Activated T-helper 2 cell treated with anti-CD3 and anti-CD28 coated beads, Interferon-gamma antibody, Interleukin-2, Interleukin-4, amounts not matched to agents 10 μg/mL and 5 μg/mL and 100 μg/mL, durations not matched to agents 14 hours and 24 hours and 36 hours (primary cell): ENCODE measurements at places on chromosomes 2 and 18. TPM values are rescaled to one million over a fixed set of nuclear protein-coding genes. Genes with fewer than 3 reads are reported as not detected.
A peak's percentile ranks its signal among the peaks of the same experiment; 100 is the strongest.

DNA sequence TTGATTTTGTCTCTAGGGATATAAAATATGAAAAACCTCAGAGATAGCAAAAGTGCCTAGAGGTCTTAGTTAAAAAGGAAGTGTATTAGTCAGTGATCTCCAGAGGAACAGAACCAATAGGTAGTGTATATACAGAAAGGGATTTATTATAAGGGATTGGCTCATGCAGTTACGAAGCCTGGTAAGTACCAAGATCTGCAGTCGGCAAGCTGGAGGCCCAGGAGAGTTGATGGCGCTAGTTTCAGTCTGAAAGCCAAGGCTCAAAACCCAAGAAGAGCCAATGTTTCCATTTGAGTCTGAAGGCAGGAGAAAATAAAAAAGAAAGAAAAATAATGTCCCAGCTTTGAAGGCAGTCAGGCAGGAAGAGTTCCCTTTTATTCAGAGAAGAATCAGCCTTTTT is 93.3 kb downstream of the COLEC12 start:
- DNase-seq = no peak

- peak; percentile 41 for DNase-seq
Observed at GRCh38 chr2:112985090-112985489, 7.3 kb downstream of the IL36G start.

DNA sequence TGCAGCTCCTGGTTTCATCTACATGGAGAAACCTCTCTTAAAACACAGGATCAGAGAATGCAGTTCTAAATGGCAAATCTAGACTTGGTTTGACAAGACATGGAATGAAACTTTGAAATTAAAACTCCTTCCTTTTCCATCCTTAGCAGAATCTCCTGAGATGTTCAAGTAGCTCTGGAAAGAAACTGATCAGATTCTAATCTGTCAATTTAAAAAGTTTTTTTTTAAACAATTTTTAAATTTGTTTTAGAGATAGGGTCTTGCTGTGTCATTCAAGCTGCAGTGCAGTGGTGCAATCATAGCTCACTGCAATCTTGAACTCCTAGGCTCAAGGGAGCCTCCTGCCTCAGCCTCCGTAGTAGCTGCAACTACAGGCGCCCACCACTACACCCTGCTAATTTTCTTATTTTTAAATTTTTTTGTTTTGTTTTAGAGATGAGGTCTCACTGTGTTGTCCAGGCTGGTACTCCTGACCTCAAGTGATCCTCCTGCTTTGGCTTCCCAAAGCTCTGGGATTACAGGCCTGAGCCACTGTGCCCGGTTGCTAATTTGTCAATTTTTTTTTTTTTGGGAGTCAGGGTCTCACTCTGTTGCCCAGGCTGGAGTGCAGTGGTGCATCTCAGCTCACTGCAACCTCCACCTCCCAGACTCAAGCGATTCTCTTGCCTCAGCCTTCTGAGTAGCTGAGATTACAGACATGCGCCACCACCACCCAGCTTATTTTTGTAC is 216.7 kb downstream of the TGIF1 start:
- no peak for DNase-seq

- no peak for DNase-seq
Observed at GRCh38 chr2:163593982-163594381, 141.8 kb downstream of the FIGN start.

GRCh38 chr2:100975521-100975785 is 26.6 kb upstream of the RPL31 start:
- no peak for DNase-seq

DNA sequence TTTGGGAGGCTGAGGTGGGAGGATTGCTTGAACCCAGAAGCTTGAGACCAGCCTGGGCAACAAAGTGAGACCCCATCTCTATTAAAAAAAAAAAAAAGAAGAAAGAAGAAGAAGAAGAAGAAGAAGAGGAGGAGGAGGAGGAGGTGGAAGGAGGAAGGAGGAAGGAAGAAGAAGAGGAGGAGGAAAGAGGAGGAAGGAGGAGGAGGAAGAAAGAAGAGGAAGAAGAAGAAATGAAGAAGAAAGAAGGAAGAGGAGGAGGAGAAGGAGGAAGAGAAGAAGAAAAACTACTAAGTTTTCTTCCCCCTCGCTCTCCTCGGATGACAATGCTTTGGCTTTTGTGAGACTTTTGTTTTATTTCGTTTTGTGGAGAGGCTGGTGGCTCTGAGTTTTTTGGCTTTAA is 30.1 kb upstream of the EFHD1 start:
- no peak for DNase-seq

GRCh38 chr2:240553956-240554480 is 3.8 kb downstream of the ANKMY1 start:
- DNase-seq = no peak

DNA sequence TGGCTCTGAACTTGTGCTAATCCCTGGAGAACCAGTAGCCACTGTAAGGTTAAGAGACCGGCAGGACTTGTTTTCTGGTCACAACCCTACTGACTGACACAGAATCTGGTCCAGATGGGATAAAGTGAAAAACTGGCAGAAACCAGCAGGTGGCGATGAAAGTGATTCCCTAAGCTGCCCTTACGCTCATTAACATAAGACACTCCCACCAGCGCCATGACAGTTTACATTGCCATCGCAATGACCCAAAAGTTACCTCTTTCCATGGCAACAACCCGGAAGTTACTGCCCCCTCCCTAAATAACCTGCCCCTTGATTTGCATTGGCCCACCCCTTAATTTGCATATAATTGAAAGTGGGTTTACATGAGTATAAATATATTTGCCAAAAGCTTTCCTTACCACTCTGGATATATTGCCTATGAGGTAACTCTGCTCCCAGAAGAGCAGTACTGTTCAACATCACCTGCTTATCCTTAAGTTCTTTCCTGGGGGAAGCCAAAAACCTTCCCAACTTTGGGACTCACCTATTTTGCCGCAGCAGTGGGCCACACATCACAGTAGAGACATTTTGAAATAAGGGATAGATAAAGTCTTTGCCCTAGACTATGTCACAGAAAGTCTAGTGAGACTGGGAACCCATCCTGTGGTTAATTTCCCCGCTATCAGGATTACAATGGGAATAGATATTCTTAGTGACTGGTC is 35.8 kb upstream of the AFF3 start:
- no peak for DNase-seq

GRCh38 chr2:112710956-112711750 is 9.7 kb upstream of the NT5DC4 start:
- no peak for DNase-seq

Gene KCNE4
- total RNA-seq = not detected in 2 replicates

Gene AQP12A
- total RNA-seq = not detected in 2 replicates

Gene MOGAT1
- 0.18 TPM in 1 of 2 replicates, not detected in the other for total RNA-seq
